Pancreas (tissue), 10 donors: ENCODE measurements at places on chromosomes 3 and 15.
A peak's percentile ranks its signal among the peaks of the same experiment; 100 is the strongest.

DNA sequence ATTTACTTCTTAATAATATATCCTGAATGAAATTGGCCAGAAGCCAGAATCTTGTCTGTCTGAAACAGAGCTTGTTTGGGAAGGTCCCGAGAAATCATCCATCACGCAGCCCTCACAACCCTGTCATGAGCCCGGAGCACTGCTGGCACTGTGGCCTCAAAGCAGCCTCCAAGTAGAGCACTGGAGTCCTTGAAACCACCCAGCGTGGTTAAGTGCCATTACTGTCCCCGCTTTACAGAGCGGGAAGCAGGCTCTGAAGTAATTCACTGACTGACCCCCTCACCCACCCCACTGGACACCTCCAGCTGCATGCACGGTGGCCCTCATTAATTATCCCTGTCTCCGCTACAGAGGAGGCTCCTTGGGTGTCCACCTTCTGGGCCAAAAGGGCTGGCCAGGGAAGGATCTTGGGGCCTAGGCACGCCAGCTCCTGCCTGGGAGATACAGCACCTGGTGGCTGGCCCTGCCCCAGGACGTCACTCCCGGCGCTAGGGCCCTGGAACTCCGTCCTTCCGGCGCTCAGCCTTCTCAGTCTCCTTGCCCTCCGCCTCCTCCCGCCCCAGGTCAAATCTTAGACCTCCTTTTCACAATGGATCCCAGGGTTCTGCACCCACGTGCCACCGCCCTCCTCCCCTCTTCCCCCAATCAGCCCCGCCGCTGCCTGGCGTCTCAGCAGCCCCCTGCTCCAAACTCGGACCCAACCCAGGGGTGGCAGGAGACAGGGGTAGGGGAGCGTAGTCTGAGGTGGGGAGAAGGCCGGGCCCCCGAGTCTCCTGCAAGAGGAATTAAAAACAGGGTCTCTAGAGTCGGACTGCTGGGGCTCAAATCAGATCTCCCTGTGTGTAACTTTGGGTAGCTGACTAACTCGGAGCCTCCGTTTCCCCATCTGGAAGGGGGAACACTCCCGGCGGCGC, 1.1 kb downstream of the TKT start:
- H3K36me3 ChIP-seq: no peaks in the 10 kb centered on the region
- H3K4me3 ChIP-seq: peak overlapping the region; percentile 99
- H3K27me3 ChIP-seq: no peaks in the 10 kb centered on the region

GRCh38 chr15:68354923-68355322, 77.0 kb downstream of the ITGA11 start:
- H3K4me1 ChIP-seq: no peaks in the 10 kb centered on the region
- H3K4me3 ChIP-seq: no peak overlapping the region
- DNase-seq: no peak
- no peak overlapping the region for H3K27ac ChIP-seq
- no peaks in the 10 kb centered on the region for H3K27me3 ChIP-seq

GRCh38 chr15:51814606-51815005, 14.8 kb upstream of the TMOD3 start:
- DNase-seq: no peak
- no peaks in the 10 kb centered on the region for H3K27me3 ChIP-seq
- no peaks in the 10 kb centered on the region for H3K4me1 ChIP-seq
- H3K27ac ChIP-seq: no peak overlapping the region
- no peak overlapping the region for H3K4me3 ChIP-seq
- H3K36me3 ChIP-seq: no peaks in the 10 kb centered on the region

DNA sequence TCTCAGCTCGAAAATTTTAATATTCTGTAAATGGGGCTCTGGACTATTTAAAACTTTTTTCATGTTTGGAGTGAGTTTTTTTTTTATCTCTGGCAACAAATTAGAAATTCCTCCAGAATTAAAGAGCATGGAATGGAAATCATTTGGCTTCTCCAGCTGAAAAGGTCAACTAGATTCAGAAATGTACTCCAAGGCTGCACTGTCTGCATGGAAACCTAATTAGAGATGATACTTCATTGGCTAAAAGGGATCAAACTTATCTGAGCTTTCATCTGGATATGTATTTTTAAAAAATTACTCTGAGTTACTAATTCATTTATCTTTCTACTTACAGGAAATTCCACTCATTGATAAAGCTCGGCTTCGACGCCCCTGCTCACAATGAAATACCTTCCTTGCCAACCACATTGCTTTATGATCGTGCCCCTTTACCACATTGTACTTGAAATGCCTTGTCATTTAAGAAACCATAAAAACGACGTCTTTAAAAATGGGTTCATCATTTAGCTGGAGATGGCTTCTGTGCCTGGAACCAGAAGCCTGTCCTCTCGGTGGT, 285.5 kb upstream of the ICE2 start:
- DNase-seq: no peak
- no peaks in the 10 kb centered on the region for H3K36me3 ChIP-seq
- H3K27ac ChIP-seq: no peak overlapping the region
- no peak overlapping the region for H3K4me3 ChIP-seq
- H3K4me1 ChIP-seq: no peaks in the 10 kb centered on the region
- H3K27me3 ChIP-seq: no peaks in the 10 kb centered on the region

- H3K4me1 ChIP-seq: peaks cover 16% of the 10 kb centered on the region
- peak; percentile 83 for DNase-seq
- no peak overlapping the region for H3K4me3 ChIP-seq
- H3K27me3 ChIP-seq: no peaks in the 10 kb centered on the region
- H3K36me3 ChIP-seq: no peaks in the 10 kb centered on the region
- peak overlapping the region; percentile 39 for H3K27ac ChIP-seq
Observed at GRCh38 chr3:185420762-185421161, 57.8 kb downstream of the MAP3K13 start.

DNA sequence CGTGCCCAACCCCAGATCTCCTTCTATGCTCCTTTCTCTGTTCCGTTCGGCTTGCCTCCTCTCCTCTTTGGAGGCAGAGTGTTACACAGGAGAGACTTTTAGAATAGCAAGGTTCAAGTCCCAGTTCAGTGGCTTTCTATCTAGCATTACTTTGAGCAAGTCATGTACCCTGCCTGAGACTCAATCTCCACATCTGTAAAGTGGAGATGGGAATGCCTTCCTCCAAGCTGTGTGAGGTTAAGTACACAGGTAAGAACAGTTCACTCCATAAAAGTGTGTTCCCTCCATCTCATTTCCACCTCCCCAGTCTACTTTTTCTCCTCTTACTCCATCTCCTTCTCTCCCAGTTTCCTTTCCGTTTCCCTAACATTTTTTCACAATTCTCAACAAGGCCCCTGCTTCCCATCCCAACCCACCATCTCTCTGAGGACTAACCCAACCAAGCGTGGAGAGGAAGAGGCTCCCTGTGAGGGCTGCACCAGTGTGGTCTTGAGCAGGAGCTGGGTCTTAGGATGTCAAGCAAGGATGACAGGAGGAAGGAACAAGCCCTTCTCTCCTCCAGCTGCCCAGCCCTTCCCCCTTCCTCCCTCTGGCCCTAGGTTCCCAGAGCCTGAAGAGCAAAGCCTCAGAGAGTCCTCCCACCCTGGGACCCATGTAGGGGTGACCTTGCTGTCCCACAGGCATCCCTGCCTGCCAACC, 6.4 kb downstream of the ATP8B4 start:
- no peak overlapping the region for H3K27ac ChIP-seq
- DNase-seq: no peak
- no peaks in the 10 kb centered on the region for H3K36me3 ChIP-seq
- H3K27me3 ChIP-seq: no peaks in the 10 kb centered on the region
- H3K4me3 ChIP-seq: no peak overlapping the region

DNA sequence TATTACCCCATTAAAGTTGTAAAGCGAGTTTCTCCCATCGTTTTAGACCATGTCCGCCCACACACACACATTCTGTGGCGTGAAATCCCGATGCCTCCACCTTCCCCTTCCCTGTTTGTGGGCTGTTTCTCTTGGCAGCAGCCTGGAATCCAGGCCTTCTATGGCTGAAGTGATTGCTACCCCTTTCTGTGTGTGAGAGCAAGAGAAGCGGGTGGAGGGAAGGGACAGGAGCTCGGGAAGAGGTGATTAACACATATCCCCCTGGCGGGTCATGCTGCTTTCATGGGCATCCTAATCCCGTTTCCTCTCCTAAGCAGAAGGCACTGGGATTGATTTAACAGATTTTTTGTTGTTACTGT, 283.8 kb upstream of the RGMA start:
- no peak overlapping the region for H3K4me3 ChIP-seq
- no peaks in the 10 kb centered on the region for H3K36me3 ChIP-seq
- H3K27me3 ChIP-seq: no peaks in the 10 kb centered on the region
- H3K4me1 ChIP-seq: peaks cover 4% of the 10 kb centered on the region

DNA sequence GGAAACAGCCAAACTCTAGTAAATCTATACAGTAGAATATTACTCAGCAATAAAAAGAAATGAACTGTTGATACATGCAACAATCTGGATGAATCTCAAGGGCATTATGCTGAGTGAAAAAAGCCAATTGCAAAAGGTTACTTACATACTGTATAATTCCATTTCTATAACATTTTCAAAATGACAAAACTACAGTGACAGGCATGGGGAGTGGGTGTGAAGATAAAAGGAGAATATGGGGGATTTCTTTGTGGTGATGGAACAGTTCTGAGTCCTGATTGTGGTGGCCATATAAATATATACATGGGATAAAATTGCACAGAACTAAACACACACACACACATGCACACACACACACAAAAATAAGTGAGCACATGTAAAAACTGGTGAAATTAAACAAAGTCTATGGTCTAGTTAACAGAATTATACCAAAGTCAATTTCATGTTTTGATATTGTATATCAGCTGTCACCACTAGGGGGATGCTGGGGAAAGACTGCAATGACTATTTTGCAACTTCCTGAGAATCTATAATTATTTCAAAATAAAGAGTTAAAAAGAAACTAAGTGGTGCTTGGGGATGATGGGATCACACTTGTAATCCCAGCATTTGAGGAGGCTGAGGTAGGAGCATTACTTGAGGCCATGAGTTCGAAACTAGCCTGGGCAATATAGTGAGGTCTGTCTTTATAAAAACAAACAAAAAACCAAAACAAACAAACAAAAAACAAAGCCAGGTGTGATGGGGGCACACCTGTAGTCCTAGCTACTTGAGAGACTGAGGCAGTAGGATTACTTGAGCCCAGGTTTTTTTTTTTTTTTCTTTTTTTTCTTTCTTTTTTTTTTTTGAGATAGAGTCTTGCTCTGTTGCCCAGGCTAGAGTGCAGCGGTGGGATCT, 66.0 kb downstream of the SPTSSB start:
- no peaks in the 10 kb centered on the region for H3K36me3 ChIP-seq
- no peaks in the 10 kb centered on the region for H3K27me3 ChIP-seq
- H3K4me1 ChIP-seq: no peaks in the 10 kb centered on the region
- no peak overlapping the region for H3K27ac ChIP-seq
- no peak overlapping the region for H3K4me3 ChIP-seq

- no peak for DNase-seq
- H3K27ac ChIP-seq: no peak overlapping the region
- no peaks in the 10 kb centered on the region for H3K27me3 ChIP-seq
- H3K36me3 ChIP-seq: no peaks in the 10 kb centered on the region
Observed at GRCh38 chr15:60264088-60264487, 133.7 kb downstream of the ANXA2 start.

GRCh38 chr15:94312946-94313345, 81.6 kb downstream of the MCTP2 start:
- no peaks in the 10 kb centered on the region for H3K4me1 ChIP-seq
- H3K4me3 ChIP-seq: no peak overlapping the region
- no peak overlapping the region for H3K27ac ChIP-seq
- H3K36me3 ChIP-seq: no peaks in the 10 kb centered on the region
- H3K27me3 ChIP-seq: no peaks in the 10 kb centered on the region

DNA sequence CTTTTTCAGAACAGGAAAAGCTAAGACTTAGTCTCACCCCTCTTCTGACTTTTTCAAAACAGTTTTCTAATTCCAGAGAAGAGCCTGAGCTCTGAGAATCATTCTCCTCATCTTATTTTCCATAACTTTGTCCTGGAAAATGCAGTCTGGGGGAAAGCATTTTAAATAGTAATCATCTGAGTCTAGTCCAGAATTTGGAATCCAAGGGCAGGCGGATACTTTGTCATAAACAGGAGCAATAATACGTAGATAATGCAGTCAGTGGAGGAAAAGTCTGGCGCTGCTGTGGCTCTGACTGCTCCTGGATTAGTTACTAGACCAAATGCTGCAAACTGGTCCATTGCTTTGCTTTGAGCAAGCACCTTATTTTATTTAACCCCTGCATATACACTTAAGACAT, 285.0 kb downstream of the THSD4 start:
- H3K36me3 ChIP-seq: no peaks in the 10 kb centered on the region
- no peaks in the 10 kb centered on the region for H3K4me1 ChIP-seq
- no peak for DNase-seq
- H3K4me3 ChIP-seq: no peak overlapping the region
- H3K27me3 ChIP-seq: no peaks in the 10 kb centered on the region

- H3K4me1 ChIP-seq: no peaks in the 10 kb centered on the region
- H3K36me3 ChIP-seq: no peaks in the 10 kb centered on the region
- no peak for DNase-seq
- H3K4me3 ChIP-seq: no peak overlapping the region
- no peak overlapping the region for H3K27ac ChIP-seq
Observed at GRCh38 chr15:67446449-67446848, 74.5 kb upstream of the C15orf61 start.

DNA sequence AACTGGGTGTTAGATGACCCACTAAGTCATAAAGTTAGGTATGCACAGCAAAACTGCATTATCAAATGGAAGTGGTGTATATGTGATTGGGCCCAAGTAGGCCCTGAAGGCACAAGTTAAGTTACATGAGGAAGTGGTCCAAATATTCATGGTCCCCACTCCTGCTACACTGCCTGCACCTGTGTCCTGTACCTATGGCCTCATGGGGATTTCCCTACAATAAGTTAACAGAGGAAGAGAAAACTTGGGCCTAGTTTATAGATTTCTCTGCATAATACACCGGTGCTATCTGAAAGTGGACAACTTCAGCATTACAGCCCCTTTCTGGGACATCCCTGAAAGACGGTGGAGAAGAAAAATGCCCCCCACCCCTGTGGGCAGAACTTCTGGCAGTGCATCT, 41.5 kb downstream of the STRIT1 start:
- no peak for DNase-seq
- H3K27me3 ChIP-seq: no peaks in the 10 kb centered on the region
- H3K4me3 ChIP-seq: no peak overlapping the region
- H3K36me3 ChIP-seq: no peaks in the 10 kb centered on the region
- H3K27ac ChIP-seq: no peak overlapping the region

DNA sequence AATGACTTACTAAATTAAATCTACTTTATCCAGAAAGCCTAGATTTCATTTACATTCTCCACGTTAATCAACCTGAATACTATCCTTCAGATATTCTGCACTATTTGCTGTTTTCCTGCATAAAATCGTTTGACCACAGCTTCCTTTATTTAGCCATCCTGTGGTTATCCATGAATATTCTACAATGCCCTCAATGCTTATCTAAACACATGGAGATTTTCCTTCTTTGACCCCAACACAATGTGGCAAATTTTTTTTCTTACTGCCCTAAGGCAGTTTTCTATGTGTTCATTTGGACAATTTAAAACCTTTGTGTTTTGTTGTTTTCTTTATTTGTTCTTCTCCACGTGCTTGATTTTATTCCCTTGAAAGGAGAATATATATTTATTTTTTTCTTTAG, 495.5 kb upstream of the ROBO1 start:
- H3K4me3 ChIP-seq: no peak overlapping the region
- DNase-seq: no peak
- no peaks in the 10 kb centered on the region for H3K4me1 ChIP-seq
- H3K36me3 ChIP-seq: no peaks in the 10 kb centered on the region
- no peaks in the 10 kb centered on the region for H3K27me3 ChIP-seq
